ENCODE measurements at places on chromosomes 13 and 19.

GRCh38 chr13:33015791-33016323 lies 366 bp upstream of the KL start:
- DNase-seq = no peak

- DNase-seq = no peak
Measured at GRCh38 chr13:20101467-20102316, 59.2 kb downstream of the GJA3 start.

GRCh38 chr13:65057986-65058385 lies 2172.2 kb downstream of the PCDH9 start:
- no peak for DNase-seq

DNA sequence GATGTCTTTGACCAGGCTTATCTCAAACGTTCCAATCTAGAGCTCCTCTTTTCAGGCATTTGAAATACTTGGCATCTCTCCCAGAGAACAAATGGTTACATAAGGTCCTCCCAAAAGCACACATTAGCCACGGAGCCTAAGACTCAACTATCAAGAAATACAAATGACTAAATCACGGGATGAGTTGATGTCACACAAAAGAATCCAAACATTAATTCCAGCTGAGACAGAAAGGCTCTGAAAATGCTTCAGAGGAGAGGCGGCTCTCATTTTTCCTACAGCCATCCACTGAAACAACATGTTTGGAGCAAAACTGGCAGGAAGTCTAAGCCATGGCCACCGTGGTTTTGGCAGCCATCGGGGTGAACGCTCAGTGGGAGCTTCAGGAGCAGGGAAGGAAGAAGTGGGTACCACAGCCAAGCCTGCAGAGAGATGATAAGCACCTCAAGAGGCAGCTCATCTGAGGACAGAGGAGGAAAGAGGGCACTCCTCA lies 122.5 kb downstream of the STK24 start:
- DNase-seq = no peak

GRCh38 chr19:38517321-38517720 lies 83.8 kb downstream of the RYR1 start:
- no peak for DNase-seq

DNA sequence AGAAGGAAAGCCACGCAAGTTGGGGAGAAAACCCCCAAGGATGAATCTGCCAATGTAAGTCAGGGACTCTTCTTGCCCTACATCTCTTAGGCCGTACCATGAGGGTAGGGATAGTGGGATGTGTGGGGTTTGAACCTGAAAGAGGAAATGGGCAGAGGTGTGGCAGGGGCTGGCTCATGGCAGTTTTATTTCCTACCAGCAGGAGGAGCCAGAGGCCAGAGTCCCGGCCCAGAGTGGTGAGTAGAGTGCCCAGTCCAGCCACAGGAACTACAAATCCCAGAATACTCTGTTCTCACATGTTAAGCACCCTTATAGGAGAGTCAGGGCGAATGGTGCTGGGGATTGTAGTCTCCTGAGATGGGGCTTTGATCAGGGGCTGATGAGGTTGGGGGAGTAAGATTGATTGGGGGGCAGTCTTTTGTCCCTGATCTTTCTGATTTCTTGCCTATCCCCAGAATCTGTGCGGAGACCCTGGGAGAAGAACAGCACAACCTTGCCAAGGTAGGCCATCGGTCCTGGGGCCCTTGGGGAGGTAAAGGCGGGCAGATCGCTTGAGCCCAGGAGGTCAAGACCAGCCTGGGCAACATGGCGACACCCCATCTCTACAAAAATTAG lies 16.5 kb downstream of the VASP start:
- DNase-seq = peak; percentile 83

DNA sequence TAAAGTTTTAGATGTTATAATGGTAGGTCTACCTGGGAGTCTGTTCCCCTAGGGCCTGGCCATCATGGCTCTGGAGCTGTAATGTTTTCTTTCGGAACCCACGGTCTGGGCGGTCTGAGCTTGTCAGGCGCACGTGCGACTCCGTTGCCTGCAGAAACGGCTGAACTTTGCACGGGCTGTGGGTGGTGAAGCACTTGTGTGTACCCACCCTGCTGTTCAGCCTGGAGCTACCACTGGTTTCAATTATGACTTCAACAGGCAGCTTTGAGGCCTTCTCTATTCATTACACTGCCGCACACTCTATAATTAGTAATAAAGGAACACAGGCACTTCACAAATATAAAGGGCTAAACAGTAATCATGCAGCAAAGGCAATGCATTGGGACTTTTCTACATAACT lies 6.0 kb downstream of the PCDH8 start:
- DNase-seq = no peak

DNA sequence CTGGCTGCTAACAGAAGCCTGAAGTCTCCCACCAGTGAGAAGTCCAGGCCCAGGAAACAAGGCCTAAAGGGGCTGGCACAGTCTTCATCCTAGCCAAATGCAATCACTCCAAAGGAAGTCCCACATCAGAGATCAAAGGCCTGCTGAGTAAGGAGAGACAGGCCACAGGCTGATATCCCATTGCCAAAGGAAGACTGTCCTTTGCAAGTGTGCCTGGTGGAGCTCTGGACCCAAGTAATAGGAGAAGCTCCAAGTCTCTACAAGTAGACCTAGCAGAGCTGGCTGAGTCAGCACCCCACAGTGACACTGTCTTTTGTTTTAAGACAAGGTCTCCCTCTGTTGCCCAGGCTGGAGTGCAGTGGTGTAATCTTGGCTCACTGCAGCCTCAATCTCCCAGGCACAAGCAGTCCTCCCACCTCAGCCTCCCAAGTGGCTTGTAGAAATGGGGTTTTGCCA lies 4.5 kb downstream of the DBP start:
- peak; percentile 87 for DNase-seq

DNA sequence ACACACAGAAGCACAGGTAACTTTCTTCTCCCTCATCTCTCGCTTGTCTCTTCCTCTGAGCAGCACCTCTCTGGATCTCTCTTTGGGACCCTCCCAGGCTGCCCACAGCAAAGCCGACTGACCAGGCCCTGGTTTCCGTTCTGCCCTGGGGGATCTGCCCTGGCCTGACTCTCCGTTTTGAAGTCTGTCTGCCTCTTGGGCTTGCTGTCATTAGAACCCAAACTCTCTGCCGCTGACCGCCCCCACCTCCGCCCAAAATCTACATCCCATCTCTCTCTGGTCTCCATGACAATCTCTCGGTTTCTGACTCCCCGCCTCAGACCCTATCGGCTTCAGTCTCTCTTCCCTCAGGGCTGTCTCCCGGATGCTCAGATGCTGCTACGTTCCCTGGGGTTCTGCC lies 6.9 kb downstream of the KCNC3 start:
- DNase-seq = no peak

DNA sequence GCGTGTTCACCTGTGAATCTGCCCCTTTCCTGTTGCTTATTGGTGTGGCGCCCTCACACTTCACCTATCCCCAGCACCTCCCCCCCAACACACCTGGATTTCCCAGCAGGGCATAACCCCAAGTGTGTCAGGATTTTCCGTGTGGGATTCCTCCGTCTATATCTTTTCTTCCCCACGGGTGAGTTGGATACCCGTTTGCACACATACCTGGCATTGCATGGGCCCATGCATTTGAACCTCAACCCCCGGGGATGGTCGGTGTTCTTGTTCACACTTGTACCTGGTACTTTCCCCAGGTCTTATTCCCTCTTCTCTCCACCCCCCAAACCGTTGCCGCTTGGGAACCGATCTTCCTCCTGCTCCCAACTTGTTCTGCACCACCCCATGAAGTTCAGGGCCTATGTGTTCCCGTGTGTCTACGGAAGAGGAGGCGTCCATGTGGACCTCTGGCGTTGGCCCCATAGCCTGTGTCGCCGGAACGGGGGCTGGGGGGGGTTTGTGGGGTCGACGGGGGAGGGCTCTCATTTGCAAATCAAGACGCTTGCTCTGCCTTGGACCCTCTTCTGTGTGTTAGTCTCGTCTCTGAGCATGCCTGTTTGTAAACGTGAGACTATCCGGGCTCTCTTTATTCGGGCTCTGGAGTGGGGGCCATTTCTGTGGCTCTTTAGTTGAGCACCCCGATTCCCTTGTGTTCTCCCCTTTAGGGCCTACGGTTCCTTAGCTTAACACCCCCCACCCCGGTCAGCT lies 1.7 kb downstream of the PRR12 start:
- peak; percentile 70 for DNase-seq

DNA sequence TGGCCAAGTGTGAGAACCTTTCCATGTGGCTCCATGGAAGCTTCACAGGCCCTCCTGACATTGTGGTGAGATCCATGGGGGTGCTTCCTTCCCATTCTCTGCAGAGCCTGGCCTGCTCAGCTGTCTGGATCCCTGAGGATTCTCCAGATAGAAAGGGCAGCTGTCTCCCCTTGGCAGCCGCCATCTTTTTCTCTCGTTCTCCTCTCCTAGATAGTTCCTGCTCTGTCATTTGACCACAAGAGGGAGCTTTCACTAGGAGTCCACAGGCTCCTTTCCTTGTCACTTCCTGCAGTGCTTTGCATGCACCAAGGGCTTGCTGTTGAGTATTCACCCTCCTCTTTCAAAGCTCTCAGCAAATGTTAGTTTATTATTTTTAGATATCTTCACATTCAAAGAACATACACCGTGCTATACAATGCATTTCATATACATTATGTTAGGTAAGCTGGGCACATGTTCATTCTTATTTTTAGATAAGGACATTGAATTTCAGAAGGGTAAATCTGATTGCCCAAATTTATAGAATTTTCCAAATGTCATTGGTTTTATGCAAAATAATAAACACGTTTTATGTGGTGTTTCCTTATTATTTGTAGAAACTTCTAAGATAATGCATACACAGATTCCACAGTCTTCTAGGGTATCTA lies 133.2 kb downstream of the FRY start:
- peak; percentile 80 for DNase-seq

DNA sequence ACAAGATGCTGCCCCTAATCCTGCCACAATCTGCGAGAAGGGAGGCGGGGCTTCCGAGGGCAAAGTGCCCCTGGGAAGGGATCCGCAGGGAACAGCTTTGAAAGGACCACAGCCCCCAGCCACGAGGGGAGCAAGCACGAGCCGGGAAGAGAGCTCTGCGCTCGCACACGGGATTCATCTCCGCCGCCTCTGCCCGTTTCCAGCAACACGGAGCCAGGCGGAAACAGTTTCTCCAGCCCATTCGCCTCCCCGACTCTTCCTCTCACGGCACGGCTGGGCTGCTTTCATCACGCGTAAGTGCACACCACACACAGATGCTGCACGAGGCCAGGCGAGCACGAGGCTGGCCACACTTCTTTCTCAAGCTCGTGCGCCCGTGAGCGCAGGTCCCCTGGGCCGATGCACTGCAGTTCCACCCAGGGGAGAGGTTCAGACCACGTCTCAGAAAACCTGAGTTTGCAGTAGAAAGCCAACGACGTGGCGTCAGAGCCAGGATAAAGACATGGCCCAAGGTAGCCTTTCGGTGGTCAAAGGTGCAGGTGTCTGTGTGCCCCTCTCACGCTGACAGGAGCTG lies 33.6 kb downstream of the NAXD start:
- DNase-seq = no peak

DNA sequence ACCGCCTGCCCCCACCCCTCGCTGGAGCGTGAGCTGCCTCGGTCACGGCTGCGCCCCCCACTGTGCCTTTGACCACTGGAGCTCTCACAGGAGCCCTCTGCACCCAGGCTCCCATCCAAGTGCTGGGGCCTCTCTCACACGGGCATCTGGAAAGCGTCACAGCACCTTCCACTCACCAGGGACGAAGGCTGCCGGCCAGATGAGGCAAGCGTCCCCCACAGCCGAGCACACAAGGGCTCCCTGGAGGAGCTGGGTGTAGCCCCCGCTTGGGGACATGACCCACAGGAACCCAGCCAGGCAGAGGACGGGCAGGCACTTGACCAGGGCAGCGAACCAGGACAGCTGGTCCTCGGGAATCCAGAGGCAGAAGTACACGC lies 560 bp downstream of the TMEM86B start:
- no peak for DNase-seq

- DNase-seq = no peak
Measured at GRCh38 chr13:50250401-50250800, 235.2 kb downstream of the KCNRG start.

- DNase-seq = no peak
Measured at GRCh38 chr19:16883522-16883921, 5.3 kb upstream of the F2RL3 start.

GRCh38 chr19:54364775-54365257 lies at the start of gene LAIR1:
Gene LAIR1 (minus strand): TSS chr19:54364931. CDS start chr19:54364804, 127 bp downstream.
- peak; percentile 91 for DNase-seq

DNA sequence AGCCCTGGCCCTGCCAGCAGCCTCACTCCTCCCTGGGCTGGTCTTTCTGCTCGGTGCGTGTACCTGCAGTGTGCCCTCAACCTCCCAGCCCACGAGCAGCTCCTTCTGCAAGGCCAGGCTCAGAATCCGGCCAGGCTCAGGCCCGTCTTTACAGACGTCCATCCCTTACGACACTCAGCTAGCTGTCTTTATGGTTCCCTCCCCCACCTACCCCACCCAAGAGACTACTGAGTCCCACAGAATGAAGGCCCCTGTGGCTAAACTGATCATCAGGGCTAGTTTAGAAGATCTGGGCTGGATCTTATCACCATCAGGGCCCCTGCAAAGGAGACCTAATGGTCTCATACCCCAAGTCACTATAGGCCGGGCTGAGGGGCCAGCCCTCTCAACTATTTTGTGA lies 10.7 kb downstream of the TMEM150B start:
- no peak for DNase-seq

DNA sequence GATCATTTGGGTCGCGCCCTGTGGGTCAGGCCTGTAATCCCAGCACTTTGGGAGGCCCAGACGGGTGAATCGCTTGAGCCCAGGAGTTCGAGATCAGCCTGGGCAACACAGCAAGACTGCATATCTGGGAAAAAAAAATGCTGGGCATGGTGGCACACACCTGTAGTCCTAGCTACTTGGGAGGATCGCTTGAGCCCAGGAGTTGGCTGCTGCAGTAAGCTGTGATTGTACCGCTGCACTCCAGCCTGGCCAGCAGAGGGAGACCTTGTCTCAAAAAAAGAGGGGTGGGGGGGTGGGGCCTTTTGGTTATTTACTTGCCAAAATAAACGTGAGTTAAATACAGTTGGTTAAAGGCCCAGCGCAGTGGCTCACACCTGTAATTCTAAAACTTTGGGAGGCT lies 9.8 kb upstream of the ZNF544 start:
- peak; percentile 50 for DNase-seq

GRCh38 chr13:54953786-54954185 lies 1925.2 kb downstream of the OLFM4 start:
- no peak for DNase-seq

DNA sequence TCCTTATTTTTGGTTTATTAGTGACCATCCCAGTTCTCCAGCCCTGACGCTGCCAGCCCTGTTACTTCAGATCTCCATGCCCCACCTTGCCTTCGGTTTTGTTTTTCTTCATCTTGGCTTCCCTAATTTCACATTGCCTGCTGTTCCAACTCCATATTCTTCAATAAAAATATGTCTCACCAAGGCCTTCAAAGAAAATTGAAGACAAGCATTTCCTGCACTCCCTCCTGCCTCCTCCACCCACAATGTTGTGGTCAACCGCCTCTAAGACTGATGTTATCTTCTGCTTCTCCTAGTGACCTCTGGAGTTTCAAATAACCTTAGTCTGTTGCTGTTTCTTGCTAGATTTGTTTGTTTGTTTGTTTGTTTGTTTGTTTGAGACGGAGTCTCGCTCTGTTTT lies 14.6 kb downstream of the PLD3 start:
- peak; percentile 82 for DNase-seq

GRCh38 chr13:41763782-41764181 lies 197.1 kb downstream of the VWA8 start:
- no peak for DNase-seq
